ENCODE measurements at places on chromosomes 12 and 14.

GRCh38 chr12:42631513-42631912 is 42.0 kb upstream of the PRICKLE1 start:
- no peak for DNase-seq

DNA sequence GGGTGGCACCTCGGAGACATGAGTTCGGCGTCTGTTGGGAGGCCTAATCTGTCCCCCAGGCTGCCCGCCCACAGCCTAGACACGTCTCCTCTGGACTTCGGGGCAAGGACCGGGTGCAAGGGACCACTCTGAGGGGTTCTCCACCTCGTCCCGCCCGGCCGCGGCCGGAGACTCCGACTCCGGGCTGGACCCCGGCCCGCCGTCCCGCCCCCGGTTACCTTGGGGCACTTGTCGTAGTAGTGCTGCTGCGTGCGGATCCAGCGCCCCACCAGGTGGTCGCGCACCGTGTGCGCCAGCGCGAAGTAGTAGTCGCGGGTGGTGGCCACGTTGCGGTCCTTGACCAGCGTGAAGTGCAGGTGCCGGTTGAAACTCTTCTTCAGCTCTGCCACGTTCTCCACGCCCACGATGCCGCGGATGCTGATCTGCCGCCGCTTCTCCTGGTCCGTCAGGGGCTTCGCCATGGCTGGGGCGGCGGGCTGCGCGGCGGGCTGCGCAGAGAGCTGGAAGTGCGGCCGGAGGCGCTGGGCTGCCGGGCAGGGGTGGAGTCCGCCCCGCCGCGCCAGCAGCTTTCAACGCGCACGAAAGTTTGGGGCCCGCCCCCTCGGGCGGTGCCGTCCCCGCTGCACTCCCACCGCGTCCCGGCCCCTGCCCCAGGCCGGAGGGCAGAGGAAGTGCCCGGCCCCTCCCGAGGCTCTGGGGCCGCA is at the start of gene PYGL:
Gene PYGL (minus strand): TSS at position 541 of the 704 bp plus-strand sequence. CDS start 80 bp downstream, at position 461.
- DNase-seq = peak; percentile 30

DNA sequence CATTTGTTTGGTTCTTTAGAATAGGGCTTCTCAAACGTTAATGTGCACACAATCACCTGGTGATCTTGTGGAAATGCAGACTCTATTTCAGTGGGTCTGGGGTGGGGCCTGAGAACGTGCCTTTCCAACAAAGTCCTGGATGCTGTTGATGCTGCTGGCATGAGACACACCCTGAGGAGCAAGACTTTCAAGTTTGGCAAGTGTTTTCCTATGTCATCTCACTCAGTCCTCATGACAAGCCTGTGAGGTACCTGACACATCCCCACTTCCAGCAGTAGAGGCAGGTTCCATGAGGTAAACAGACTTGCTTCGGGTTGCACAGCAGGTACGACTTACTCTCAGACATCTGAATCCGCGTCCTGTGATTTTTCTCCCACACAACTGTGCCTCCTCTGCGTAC is 147.1 kb downstream of the MYRFL start:
- DNase-seq = no peak

GRCh38 chr14:61498303-61498702 is 176.9 kb downstream of the PRKCH start:
- DNase-seq = no peak

- no peak for DNase-seq
Observed at GRCh38 chr14:89422952-89423345, 5.9 kb upstream of the FOXN3 start.

DNA sequence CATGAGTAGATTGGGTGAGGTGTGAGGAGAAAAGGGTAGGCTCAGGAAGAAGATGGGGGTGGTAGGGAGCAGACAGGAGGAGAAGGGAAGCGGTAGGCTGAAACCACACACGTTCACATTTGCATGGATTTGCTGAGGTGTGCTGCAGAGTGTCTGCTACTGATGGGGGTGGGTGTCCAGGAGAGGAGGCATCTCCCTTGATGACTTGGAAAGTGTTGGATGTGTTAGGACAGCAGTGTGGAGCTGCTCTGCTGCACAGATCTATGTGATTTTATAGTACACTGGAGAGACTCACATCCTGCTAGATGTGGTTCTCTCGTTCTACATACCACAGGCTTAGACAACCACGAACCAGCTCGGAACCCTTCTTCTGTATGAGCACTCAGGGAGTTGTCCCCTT is 9.3 kb downstream of the ZFHX2 start:
- DNase-seq = no peak

- DNase-seq = peak; percentile 68
Observed at GRCh38 chr14:58637040-58637390, 747 bp upstream of the DACT1 start.

All from H4 (cell line).